ENCODE measurements at places on chromosomes 16 and 17.

DNA sequence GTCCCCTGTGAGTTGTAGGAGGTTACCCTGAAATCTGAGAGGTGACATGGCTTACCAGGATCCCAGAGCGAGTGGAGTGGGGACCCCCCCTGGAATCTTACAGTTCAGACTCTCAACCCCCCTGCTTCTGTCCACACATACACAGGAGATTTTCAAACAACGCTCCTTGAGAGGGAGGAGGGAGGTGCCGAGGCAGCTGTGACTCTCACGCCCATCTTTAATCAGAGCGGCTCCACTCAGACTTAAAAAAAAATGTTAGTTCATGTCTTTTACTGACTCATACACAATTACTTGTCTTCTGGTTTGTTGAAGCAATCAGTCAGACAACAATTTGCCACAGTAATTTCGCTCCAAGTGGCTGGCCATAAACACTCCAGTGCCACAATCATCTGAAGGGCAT is 15.4 kb upstream of the TMEM220 start:
- no peak for DNase-seq

DNA sequence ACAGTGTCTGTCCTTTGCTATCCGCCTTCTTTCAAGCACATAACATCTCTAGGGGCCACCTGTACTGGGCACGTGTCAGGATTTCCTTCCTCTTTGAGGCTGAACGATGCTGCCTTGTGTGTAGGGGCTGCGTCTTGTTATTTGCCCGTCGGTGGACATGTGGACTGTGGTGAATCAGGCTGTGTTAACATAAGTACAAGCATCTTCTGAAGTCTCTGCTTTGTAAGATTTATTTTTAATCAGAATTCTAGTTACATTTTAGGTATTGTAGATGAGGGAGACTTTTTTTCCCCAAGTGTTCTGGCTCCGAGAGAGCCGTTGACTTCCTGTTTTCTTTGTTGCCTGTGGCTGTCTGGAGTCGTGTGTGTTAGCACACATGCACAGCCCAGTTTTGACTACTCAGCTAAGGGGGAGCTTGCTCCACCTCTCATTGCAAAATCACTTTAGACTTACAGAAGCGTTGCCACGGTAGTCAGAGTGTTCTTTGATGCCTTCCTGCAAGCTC is 26.1 kb downstream of the SPG7 start:
- DNase-seq: peak; percentile 93

GRCh38 chr17:12390631-12391030 is 275.1 kb upstream of the MYOCD start:
- DNase-seq: no peak

GRCh38 chr16:56947604-56947995 is 14.2 kb upstream of the CETP start:
- DNase-seq: no peak

GRCh38 chr16:89709716-89710432 is 8.4 kb upstream of the SPATA2L start:
- DNase-seq: no peak

DNA sequence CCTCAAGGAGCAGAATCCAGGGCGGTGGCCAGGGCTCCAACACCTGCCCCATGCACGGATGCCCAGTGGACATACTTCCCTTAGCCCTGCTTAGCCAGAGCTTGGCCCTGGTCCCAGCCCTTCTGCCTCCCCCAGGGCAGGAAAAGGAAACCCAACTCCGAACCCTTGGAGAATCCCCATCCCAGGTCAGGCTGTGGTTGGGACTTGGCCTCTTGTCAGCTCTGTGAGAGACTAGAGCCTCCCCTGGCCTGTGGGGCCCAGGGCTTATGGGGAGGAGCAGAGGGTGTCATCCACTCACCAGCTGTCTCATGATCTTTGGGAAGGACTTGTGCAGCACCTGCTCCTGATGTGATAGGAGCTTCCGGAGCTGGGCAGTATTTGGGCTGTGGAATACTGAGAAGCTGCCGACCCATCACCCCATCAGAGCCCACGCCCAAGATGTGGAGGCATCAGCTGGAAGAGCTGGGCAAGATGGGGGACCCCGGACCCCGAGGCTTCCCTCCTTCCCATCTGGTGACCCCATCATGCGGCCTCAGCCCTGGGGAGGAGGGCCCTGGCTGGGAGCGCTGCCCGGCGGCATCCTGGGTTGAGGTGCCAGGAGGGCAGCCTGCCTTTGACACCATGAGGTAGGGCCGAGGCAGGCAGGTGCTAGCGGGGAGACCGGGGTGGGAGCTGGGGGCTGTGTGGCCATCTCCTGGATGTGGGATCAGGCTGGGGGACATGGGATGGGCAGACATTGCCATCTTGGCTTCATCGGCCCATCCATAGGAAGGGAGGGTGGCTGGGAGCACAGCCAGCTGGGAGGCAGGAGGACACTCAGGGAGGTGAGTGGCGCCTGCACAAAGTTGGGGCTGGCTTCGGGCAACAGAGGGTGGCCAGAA is 45.1 kb downstream of the TNFRSF13B start:
- no peak for DNase-seq

DNA sequence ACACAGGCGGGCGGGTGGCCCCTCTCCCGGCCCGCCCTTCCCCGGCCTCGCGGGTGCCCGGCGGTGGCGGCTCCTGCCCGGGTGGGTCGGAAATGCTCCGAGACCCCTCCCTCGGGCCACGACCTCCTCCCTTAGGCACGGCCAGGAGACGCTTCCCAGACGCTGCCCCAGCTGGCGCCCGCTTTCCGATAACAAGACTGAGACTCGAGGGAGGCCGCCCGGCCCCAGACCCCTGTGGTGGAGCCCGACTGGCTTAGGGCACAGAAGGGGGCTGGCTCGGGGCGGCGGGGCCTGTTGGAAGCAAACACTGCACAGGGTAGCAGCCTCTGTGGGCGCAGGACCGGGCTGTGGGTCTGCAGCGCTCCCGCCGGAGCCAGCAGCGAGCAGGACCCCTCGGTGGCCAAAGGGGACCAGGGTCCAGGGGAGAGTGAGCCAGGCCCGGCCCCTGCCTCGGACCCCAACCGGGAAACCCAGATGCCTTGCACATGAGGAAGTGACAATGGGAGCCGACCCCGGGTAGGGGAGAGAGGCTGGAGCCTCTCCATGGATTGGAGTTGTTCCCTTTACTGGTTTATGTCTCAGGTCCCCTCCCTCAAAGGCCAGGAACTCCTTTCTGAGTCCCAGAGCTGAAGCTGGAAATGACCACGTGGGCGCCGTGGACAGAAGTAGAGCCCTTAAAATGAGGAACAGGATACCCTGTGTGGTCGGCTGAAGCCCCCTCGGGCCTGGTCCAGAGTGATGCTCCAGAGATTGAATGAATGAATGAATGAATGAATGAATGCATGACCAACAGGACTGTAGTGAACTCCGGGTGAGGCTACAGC is 19.8 kb upstream of the ADCY7 start:
- peak; percentile 36 for DNase-seq

DNA sequence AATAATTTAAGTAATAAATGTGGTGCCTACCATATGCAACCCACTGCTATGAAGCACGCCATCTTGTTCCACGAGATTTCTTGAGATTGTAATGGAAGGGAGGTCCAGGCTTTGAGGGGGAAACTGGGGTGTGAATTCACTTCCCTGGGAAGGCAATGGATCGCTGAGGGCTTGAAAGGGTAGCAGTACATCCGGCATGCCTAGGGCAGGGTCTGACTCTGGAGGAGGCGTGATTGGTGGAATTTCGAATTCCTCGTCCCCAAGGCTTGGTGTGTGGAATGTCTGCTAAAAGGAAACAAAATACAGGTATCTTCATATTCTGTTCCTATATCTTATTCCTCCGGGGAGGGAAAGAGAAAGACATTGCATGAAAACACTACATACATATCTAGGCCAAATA is 83.0 kb downstream of the TOX3 start:
- no peak for DNase-seq

DNA sequence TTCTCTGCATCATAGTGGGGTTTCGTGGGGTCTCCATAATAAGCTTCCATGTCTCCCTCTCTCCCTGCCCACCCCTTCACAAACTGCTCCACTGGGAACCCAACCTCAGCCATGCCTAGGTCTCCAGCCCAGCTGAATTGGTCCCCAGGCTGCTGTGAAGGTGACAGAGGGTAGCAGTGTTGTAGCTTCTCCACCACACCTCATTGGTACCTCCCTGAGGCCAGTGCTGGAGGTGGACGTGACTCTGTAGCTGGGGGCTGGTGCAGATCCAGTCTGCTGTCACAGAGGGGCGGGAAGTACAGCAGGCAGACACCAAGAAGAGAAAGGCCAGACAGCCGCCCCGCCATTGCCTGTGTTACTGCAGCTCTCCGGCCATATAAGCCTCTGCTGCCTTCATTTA is 82.1 kb downstream of the OR1D5 start:
- DNase-seq: no peak

DNA sequence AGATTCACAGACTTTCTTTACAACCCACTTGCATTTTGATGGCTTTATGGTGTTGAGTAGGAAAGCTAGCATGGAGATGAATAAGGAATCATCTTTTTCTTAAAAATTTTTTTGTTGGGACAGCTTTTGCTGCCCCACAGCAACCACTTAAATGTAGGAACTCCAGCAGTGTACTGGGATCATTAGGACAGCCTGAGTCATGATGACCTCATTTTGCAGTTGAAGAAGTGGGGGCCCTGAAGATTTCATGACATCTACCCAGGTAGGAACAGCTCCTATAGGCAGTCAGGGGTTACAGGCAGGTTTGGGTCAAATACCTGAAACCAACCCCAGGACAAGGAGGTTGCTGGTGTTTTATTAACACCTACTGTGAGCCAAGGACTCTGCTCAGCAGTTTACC is 2.1 kb downstream of the METTL22 start:
- no peak for DNase-seq

DNA sequence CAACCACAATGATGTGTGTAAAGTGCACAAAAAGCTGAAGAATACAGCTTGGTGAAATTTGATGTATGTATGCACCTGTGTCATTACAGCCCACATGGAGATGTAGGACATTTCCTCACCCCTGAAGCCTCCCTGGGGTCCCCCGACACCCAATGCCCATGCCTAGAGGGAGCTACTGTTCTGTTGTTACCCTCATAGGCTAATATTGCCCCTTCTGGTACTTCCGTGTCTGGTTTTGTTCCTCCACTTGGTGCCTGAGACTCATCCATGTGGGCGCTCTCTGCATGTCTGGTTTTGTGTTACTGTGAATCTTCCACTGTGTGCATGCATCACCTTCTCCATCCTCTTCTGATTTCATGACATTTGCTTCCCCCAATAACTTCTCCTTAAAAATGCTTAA is 18.6 kb downstream of the TNFRSF13B start:
- DNase-seq: no peak

DNA sequence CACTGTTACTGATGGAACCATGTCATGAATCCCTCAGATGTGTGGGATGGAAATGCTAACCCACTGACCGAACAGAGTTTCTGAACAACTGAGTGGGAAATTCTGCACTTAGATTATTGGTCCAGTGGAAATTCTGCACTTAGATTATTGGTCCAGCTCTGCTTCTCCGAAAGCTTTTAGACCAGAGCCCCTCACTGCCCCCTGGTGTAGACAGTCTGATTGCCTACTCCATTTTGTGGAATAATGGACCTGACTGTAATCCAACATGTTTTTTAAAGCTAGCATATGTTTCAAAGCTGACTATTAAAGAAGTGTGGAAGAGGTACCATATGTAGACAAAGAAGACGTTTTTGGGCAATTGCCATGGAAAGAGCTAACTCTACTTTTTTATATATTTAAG is 50.3 kb upstream of the TBX2 start:
- DNase-seq: peak; percentile 32

GRCh38 chr17:47802341-47803022 is 19.1 kb downstream of the OSBPL7 start:
- DNase-seq: no peak

DNA sequence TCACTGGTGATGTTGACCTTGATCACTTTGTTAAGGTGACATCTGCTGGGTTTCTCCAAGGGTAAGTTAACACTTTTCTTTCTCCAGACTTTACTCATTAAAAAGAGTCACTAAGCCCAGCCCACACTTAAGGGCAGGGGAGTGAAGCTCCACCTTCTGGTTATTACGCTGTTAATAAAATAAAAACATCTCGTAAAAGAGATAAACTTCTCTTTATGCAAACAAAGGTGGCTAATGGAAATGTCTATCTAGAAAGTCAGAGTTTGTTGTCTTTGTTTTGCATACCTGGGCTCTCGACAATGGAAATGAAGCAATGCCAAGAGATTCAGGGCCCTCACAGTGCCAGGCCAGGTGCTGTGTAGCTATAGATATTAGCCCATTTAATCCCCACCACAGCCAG is 134.4 kb downstream of the ZFHX3 start:
- DNase-seq: no peak

- DNase-seq: peak; percentile 71
Measured at GRCh38 chr17:63700528-63701455, 867 bp upstream of the LIMD2 start.

DNA sequence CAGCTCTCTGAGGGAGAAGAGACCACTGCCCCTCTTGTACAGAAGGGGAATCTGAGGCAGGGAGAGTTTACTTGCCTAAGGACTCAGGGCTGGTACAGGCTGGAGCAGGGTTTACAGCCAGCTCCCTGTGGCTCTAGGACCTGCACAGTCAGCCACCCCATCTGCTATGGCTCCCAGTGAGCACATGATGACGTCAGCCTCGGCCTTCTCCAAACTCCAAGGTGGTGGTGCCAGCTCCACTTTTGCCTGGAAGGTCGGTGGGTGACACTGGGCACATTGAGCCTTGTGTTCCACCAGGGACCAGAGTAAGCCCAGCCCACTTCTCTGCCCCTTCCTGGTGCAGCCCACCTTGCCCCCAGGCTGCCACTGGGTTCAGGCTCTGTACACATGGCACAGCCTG is 202.2 kb downstream of the ENGASE start:
- no peak for DNase-seq

GRCh38 chr17:64984181-64984580 is 64.9 kb upstream of the LRRC37A3 start:
- DNase-seq: no peak

GRCh38 chr16:83847371-83848225 is 39.8 kb downstream of the HSBP1 start:
- peak; percentile 49 for DNase-seq
